ENCODE measurements at places on chromosomes 1 and 21.

GRCh38 chr1:208238710-208239472 is 5.3 kb downstream of the PLXNA2 start:
- no peak overlapping the region for H3K27ac ChIP-seq
- peaks cover 22% of the 10 kb centered on the region for H3K4me1 ChIP-seq
- peak; percentile 16 for DNase-seq
- peaks cover 70% of the 10 kb centered on the region for H3K27me3 ChIP-seq
- no peak overlapping the region for H3K4me3 ChIP-seq

GRCh38 chr1:116717318-116717717 is 36.9 kb upstream of the CD2 start:
- H3K4me1 ChIP-seq: peaks cover 22% of the 10 kb centered on the region
- H3K36me3 ChIP-seq: no peaks in the 10 kb centered on the region
- H3K4me3 ChIP-seq: no peak overlapping the region
- peaks cover 7% of the 10 kb centered on the region for H3K27me3 ChIP-seq

GRCh38 chr1:216140730-216141524 is 282.3 kb downstream of the USH2A start:
- no peak overlapping the region for H3K4me3 ChIP-seq
- H3K36me3 ChIP-seq: no peaks in the 10 kb centered on the region
- no peak for DNase-seq
- no peaks in the 10 kb centered on the region for H3K4me1 ChIP-seq
- H3K27me3 ChIP-seq: no peaks in the 10 kb centered on the region
- H3K27ac ChIP-seq: no peak overlapping the region

GRCh38 chr1:214066936-214067335 is 79.2 kb downstream of the PROX1 start:
- no peaks in the 10 kb centered on the region for H3K4me1 ChIP-seq
- DNase-seq: no peak
- no peaks in the 10 kb centered on the region for H3K27me3 ChIP-seq
- H3K4me3 ChIP-seq: no peak overlapping the region
- no peaks in the 10 kb centered on the region for H3K36me3 ChIP-seq

DNA sequence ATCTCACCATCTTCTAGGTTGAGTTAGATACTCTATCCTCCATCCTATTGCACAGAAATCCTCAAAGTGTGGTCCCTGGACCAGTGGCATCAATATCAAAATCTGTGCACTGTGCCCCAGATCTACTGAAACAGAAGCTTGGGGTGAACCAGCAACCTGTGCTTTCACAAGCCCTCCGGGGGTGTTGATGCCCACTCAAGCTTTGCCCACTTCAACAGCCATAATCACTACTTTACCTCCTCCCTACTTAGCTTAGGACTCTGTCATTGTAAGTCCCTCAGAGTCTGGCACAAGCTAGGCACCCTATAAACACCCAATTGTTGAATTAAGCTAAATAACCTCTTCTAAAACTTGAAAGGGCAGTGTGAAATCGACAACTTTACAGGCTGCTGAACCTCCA is 144.2 kb upstream of the SOD1 start:
- H3K4me1 ChIP-seq: peaks cover 13% of the 10 kb centered on the region
- no peaks in the 10 kb centered on the region for H3K27me3 ChIP-seq
- no peaks in the 10 kb centered on the region for H3K36me3 ChIP-seq
- H3K27ac ChIP-seq: no peak overlapping the region

DNA sequence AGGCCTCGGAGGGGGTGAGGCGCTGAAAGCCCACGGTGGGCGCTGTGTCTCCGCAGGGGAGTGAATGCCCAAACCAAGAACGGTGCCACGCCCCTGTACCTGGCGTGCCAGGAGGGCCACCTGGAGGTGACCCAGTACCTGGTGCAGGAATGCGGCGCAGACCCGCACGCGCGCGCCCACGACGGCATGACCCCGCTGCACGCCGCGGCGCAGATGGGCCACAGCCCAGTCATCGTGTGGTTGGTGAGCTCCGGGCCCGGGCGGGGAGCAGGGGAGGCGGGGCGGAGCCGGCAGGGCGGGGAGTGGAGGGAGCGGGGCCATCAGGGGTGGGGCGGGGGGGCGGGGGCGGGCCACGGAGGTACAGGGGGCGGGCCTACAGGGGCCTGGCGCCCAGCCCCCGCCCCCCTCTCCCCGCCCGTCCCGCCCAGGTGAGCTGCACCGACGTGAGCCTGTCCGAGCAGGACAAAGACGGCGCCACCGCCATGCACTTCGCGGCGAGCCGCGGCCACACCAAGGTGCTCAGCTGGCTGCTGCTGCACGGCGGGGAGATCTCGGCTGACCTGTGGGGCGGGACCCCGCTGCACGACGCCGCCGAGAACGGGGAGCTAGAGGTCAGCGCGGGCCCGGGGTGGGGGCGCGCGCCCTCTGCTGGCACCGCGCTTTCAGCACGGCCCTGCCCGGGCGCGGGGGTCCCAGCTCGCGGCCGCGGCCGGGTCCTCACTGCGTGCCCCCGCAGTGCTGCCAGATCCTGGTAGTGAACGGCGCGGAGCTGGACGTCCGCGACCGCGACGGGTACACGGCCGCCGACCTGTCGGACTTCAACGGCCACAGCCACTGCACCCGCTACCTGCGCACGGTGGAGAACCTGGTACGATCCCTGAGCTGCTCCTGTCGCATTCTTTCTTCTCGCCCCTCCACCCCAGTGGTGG is 15.9 kb downstream of the ESPN start:
- peak overlapping the region; percentile 66 for H3K4me3 ChIP-seq
- H3K27ac ChIP-seq: no peak overlapping the region
- H3K27me3 ChIP-seq: peaks cover 45% of the 10 kb centered on the region
- H3K36me3 ChIP-seq: no peaks in the 10 kb centered on the region
- peaks cover 11% of the 10 kb centered on the region for H3K4me1 ChIP-seq

DNA sequence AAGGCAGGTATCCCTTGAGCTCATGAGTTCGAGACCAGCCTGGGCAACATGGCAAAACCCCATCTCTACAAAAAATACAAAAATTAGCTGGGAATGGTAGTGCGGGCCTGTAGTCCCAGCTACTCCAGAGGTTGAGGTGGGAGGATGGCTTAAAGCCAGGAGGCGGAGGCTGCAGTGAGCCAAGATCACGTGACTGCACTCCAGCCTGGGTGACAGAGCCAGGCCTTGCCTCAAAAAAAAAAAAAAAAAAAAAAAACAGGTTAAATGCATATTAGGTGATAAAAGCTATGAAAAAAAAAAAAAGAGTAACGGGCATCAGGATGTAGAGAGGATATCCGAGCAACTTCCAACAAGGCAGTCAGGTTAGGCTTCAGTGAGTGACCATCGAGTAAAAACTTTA is 2.8 kb upstream of the SRRM1 start:
- H3K4me3 ChIP-seq: peak overlapping the region; percentile 9
- DNase-seq: no peak
- peak overlapping the region; percentile 61 for H3K27ac ChIP-seq
- peaks cover 8% of the 10 kb centered on the region for H3K36me3 ChIP-seq
- peaks cover 51% of the 10 kb centered on the region for H3K4me1 ChIP-seq
- H3K27me3 ChIP-seq: no peaks in the 10 kb centered on the region

GRCh38 chr1:4529446-4530165 is 124.8 kb upstream of the AJAP1 start:
- peaks cover 3% of the 10 kb centered on the region for H3K27me3 ChIP-seq
- no peak overlapping the region for H3K4me3 ChIP-seq
- no peaks in the 10 kb centered on the region for H3K4me1 ChIP-seq
- H3K27ac ChIP-seq: no peak overlapping the region
- no peaks in the 10 kb centered on the region for H3K36me3 ChIP-seq

DNA sequence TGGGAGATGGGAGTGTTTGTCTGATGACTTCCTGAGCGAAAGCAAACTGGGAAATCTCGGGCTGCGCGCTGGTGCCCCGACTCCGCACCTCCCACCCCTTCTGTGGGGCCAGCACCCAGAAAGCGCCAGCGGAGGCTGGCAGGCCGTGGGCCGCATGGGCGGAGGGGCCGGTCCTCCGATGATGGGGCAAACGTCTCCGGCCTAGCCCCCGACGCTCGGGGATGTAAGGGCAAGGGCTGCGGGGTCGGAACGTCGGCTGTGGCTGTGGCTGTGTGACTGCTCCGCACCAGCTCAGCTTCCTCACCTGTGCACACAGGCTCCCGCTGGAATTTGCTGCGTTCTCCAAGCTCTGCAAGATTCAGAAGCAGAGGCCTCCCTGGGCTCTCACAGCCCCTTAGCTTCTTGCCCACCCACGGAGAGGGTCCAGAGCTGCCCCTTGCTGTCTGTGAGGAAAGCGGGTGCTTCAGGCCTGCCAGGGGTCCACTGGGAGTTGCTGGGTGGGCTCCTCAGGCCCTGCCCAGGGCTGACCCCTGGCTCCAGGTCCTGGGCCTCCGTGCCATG is 35.0 kb downstream of the COL18A1 start:
- no peak overlapping the region for H3K27ac ChIP-seq
- H3K4me3 ChIP-seq: no peak overlapping the region
- H3K27me3 ChIP-seq: peaks cover under 1% of the 10 kb centered on the region
- peaks cover 7% of the 10 kb centered on the region for H3K4me1 ChIP-seq
- no peak for DNase-seq
- H3K36me3 ChIP-seq: no peaks in the 10 kb centered on the region

GRCh38 chr1:66599346-66599745 is 65.4 kb downstream of the SGIP1 start:
- no peak overlapping the region for H3K27ac ChIP-seq
- no peak overlapping the region for H3K4me3 ChIP-seq
- peaks cover 9% of the 10 kb centered on the region for H3K4me1 ChIP-seq

DNA sequence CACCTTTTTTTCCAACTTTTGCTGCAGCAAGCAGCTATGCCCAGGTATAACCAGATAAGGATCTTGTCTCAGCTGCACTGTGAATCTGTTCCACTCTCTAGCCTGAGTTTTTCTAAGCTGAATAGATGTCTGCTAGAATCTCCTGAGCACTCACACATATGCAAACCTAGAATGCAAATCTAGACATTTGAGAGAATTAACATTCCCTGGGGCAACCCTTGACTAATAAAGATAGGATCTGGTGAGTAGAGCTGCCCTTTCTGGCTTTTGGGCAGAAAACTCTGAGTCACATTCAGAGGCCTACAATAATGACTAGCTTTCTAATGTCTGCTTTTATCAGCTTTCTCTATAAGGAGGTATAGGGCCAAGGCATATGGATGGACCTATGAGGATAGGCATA is 61.4 kb upstream of the BARHL2 start:
- no peak for DNase-seq
- H3K36me3 ChIP-seq: no peaks in the 10 kb centered on the region
- peaks cover 40% of the 10 kb centered on the region for H3K27me3 ChIP-seq

GRCh38 chr1:205601205-205601604 is 30.6 kb downstream of the ELK4 start:
- no peak overlapping the region for H3K27ac ChIP-seq
- no peak overlapping the region for H3K4me3 ChIP-seq

- DNase-seq: no peak
- H3K4me1 ChIP-seq: peaks cover 86% of the 10 kb centered on the region
- H3K36me3 ChIP-seq: peaks cover 2% of the 10 kb centered on the region
- H3K27ac ChIP-seq: no peak overlapping the region
Observed at GRCh38 chr1:182611326-182611725, 7.1 kb upstream of the RGS16 start.

DNA sequence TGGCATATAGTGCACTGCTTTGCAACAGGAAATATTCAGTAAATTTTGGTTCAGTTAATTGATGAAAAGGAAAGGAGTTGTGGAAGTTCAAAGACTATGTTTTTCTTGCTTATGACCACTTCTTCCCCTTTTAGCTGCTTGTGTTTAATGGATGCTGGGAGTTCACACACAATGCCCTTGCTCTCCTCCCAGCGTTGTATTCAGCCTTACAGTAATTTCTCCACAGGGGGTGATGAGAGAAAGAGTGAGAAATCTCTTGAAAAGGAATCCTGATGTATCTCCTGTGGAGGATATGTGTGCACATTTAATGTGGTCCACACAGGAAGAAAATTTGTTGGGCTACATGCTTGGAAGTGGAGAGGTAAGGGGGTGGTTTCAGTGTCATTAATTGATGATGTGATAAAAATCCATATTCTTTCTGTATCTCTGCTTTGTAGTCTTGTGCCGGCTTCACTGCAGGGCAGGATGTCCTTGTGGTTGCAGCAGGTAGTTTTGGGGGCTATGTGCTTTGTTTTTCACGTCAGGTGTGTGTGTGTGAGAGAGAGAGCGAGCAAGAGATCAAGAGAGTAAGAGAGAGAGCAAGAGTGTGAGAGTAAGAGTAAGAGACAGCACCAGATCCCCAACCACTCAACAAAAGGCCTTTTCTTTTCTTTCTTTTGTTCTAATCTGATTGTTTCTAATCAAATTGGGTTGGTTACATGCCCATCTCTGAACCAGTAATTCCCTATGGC is 204.4 kb downstream of the RWDD3 start:
- DNase-seq: no peak
- H3K4me3 ChIP-seq: no peak overlapping the region
- no peaks in the 10 kb centered on the region for H3K4me1 ChIP-seq

- no peak for DNase-seq
- no peak overlapping the region for H3K27ac ChIP-seq
- no peaks in the 10 kb centered on the region for H3K36me3 ChIP-seq
- no peaks in the 10 kb centered on the region for H3K27me3 ChIP-seq
- H3K4me1 ChIP-seq: no peaks in the 10 kb centered on the region
Observed at GRCh38 chr21:17059936-17060335, 452.9 kb upstream of the CXADR start.

DNA sequence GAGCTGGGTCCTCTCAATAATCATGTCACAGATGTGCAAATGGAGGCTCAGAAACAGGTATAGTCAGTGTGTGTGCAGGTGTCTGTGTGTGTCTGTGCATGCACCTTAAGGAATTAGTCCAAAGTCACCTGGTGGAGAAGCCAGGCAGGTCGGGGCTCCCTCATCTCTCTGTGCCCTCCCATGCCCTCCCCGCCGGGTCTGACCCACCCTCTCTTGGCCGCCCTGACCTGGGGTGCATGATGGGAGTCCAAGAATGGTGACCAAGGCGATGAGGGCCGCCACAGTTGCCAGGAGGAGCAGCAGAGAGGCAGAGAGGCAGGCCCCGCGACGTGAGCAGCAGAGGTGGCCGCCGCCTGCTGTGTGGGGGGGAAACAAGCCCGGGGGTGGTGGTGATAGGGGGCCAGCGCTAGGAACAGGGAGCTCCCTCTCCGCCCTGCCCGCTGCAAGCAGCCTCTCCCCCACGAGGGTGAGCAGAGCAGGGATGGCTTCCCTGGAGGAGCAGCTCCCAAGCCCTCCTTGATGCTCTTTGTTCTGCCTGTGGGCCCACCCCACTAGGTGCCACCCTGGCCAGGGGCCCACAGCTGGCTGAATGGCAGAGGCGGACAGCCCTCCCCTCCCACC is 3.9 kb downstream of the LDLRAD1 start:
- DNase-seq: no peak
- H3K27ac ChIP-seq: no peak overlapping the region
- no peaks in the 10 kb centered on the region for H3K36me3 ChIP-seq
- no peaks in the 10 kb centered on the region for H3K4me1 ChIP-seq
- no peak overlapping the region for H3K4me3 ChIP-seq

DNA sequence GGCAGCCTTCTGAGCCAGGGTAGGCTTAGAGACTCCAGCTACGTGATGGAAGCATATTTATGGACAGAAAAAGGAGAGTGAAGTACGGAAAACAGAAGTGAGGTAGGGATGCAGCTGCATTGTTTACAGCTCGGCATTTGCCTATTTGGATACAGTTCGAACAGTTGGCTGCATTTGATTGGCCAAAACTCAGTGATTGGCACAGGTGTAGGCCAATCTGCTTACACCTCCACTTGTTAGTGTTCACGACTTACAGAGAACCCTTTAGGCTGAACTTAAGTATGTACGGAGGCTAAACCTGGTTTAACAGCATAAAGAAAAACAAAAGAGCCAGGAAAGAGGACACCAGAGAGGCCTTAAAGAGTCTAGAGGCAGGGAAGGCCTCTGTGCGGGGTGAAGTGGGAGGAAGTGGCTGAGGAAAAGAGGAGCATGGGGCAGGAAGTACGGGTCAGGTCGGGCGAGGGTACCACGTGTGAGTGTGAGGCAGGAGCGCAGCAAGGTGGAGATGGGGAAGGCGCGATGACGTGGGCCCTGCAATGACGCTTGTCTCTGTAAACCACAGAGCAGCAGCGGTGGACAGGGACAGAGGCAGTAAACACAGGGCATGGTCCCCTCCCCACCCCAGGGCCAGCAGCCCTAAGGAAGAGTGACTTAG is 32.0 kb downstream of the RSPH1 start:
- H3K4me3 ChIP-seq: peak overlapping the region; percentile 61
- H3K27me3 ChIP-seq: no peaks in the 10 kb centered on the region
- H3K4me1 ChIP-seq: peaks cover 64% of the 10 kb centered on the region
- no peaks in the 10 kb centered on the region for H3K36me3 ChIP-seq
- peak; percentile 68 for DNase-seq
